ENCODE measurements at places on chromosomes 7 and 10. TPM values are rescaled to one million over a fixed set of nuclear protein-coding genes. Genes with fewer than 3 reads are reported as not detected.

The FOXP2 gene
- not detected for total RNA-seq

The ATOH7 gene
- not detected for total RNA-seq

The SLC26A4 gene
- 3.4 TPM for total RNA-seq

The C10orf62 gene
- not detected for total RNA-seq

The SDK1 gene
- total RNA-seq, result 0.18 TPM

The UCN3 gene
- not detected for total RNA-seq

The ZNF107 gene
- 1.7 TPM for total RNA-seq

The ENO4 gene
- total RNA-seq, result 0.07 TPM

The RBM48 gene
- total RNA-seq, result 13.1 TPM

The FAM13C gene
- 0.11 TPM for total RNA-seq

The TAS2R4 gene
- total RNA-seq, result 0.85 TPM

The HMX2 gene
- not detected for total RNA-seq

All from pulmonary artery endothelial cell (primary cell).